ENCODE measurements at places on chromosomes 1 and 21. TPM values are rescaled to one million over a fixed set of nuclear protein-coding genes. Genes with fewer than 3 reads are reported as not detected.

Gene LCE1E
- polyA plus RNA-seq, result not detected

Gene MAB21L3
- polyA plus RNA-seq, result not detected

Gene CFAP45
- 2.1 TPM for polyA plus RNA-seq

Gene LAMC1
- polyA plus RNA-seq, result 11.3 TPM

Gene TARBP1
- 22.4 TPM for polyA plus RNA-seq

Gene GLUL
- 119 TPM for polyA plus RNA-seq

Gene TDRD10
- polyA plus RNA-seq, result not detected
